ENCODE measurements at places on chromosomes 6 and 20.

DNA sequence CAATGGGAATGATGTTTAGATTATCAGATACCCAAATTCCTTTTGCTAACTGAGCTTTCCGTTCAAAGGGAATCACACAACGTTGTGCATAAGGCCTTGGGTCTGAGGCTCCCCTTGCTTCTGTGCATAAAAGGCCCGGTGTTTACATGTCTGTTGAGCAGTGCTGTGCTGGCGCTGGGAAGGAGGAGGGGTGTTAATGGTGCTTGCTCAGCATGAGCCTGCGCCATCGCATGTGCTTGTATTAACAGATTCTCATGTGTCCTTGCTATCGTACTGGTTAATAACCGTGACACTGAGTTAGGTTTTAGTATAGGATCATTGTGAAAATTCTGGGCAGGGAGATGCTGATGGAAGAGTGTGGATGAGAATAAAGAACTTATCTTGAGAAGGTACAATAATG, 62.3 kb upstream of the TRAF3IP2 start:
- no peak for DNase-seq

DNA sequence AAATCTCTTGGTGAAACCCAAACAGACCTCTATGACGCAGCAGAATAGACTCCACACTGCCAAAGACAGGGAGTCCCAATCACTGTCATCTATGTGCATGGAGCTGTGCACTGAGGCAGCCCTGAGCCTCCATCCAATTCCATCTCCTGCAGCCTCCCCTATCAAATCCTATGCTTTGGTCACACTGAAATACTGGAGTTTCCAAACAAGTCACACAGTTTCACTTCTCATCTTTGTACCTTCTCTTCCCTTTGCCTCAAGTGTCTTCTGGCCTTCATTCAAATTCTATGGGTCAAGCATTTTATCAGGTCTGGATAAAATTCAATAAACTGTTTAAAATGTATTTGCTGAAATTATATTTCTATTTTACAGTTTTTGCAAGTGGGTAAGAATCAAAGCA, 38.5 kb downstream of the FBXL4 start:
- no peak for DNase-seq

DNA sequence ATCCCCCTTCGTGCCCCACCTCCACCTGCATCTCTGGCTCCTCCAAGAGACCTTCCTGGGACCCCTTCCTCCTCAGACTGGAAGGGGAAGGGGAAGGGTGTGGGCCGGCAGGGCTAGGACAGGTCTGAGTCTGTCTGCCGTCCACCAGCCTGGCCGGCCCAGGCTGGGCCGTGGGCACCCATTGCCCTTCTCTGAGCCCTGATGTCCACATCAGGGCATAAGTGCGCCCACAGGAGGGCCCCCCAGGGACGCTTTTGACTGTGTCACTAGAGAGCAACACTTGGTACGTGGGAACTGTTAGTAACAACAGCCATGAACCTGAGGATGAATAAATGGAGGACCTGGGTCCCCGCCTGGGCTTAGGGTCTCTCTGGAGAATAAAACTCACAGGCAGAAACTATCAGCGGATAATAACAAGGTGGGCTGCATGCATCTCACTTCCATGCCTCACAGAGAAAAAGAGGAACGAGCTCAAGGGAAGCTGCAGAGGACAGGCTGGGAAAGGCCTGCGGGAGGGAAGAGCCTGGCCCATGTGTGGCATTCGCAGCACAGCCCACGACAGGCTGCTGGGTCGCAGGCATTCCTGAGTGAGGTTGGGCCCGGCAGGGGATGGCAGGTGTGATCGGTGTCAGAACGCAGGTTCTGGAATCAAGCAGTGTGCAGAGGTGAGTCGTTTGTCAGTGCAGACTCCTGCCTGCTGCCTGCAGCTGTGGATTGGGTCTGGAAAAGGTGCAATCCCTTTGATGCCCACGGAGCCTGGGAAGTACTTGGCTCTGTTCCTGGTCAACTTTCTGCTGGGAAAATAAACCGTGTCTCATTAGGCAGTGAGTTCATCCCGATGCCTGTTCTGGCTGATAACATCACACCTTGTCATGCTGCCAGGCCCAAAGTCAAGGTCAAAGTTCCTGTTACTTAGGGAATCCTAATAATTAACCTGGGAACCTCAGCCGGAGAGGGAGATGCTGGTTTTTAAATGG, 60.9 kb downstream of the BCAS4 start:
- no peak for DNase-seq

- no peak for DNase-seq
Observed at GRCh38 chr6:45630801-45631200, 253.1 kb upstream of the SUPT3H start.

DNA sequence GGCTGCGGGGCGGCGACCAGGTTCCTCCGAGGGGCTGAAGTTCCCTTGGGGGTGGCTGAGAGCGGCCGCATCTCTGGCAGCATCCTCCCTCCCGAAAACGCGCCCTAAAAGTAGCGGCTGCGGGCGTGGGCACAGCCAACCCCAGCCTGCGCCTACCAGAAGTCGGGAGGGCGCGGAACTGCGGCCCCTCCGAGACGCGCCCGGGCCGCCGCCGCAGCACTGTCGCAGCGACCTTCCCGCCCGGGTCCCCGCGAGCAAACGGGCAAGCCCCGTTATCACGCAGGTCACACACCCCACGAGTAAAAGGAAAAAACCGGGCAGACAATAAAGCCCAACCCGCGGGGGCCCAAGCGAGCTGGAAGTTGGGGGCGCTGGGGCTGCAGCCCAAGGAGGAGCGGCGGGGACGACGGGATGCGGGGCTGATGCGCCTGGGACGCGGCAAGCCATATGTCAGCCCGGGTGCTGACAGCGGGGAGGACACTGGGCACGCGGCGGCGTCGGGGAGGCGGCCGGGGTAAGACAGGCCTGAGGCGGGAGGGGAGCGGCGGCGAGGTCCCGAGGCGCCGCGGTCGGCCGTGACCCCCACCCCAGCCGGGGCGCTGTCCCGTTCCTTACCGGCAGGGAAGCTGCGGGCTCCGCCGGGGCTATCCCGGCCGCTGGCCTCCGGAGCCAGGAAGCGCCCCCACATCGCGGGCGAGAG, 659 bp downstream of the CEP85L start:
- peak; percentile 42 for DNase-seq

DNA sequence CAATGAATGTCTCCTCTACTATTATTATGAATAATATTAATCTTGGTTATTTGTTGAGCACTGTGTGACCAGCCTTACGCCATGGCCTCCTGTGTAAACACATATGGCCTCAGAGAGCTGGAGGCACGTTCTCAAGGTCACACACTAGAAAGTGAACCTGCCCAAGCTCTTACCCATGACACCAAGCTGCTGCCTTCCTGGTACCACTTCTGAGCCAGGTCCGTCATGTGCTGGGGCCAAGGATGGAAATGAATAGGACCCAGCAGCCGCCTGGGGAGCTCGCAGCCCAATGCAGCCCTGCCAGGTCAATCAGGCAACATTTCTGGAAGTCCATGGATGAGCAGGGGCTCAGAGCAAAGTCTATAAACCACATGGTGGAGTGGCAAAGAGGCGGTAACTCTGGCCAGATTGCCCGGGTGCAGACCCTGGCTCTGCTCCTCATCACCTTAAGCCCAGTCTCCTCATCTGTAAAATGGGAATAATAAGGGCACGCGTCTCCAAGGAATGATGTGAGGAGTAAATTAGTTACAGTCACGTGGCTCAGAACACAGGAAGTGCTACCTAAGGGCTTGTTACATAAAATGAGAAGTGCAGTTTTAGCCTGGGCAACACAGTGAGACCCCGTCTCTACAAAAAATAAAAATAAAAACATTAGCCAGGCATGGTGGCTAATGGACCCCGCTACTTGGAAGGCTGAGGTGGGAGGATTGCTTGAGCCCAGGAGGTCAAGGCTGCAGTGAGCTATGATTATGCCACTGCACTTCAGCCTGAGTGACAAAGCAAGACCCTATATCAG, 61.5 kb downstream of the JPH2 start:
- no peak for DNase-seq

DNA sequence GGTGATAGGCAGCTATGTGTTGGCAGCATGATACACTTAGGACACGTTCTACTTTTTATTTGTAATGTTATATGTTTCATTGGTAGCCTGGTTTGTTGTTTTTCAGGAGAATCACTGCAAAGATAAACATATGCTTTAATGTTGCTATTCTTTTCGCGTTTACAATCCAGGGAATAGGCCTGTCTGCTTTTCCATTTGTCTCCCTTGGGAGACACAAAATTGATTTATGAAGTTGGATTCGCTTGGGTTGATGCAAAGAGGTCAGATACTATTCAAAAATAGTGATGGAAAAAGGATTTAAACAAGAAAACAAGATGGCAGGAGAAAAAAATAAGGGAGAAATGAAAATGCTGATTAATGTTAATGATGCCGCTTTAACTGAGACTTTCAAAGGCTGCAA, 179.5 kb upstream of the SOX4 start:
- DNase-seq: no peak

DNA sequence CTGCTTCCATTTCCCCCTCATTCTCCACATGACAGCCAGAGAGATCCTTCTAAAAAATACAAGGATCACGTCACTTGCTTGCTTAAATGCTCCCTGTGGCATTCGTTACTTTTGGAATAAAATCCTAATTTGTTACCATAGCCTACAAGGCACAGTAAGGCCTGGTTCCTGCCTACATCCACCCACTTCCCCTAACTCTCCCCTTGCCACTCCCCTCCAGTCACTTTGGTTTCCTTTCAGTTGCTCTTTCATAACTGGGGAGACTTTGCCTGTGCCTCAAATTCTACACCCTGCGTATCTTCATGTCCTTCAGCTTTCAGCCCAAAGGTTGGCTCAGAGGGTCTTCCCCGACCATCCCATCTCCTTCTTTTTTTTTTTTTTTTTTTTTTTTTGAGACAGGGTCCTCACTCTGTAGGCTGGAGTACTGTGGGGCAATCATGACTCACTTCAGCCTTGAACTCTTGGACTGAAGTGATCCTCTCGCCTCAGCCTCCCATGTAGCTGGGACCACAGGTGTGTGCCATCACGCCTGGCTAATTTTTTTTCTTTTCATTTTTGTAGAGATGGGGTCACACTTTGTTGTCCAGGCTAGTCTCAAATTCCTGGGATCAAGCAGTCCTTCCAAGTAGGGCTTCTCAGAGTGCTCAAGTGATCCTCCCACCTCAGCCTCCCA, 12.5 kb downstream of the ID1 start:
- no peak for DNase-seq

DNA sequence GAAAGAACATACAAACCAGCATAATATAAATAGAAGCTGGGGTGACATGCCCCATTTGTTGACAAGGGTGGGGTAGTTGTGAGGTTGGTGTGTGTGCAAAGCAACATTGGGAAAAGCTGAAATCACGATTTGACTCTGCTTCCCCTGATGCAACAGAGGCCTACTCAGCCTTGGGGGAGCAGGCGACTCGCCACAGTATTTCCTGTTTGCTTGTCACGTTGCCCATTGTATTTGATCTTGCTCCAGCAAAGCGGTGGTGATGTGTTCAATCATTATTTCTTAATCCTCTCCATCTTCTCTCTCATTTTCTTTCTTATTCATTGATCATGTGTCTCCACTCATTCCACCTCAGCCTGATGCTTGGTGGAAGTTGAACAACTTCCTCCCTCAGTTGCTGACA, 165.8 kb upstream of the CITED2 start:
- DNase-seq: peak; percentile 50

DNA sequence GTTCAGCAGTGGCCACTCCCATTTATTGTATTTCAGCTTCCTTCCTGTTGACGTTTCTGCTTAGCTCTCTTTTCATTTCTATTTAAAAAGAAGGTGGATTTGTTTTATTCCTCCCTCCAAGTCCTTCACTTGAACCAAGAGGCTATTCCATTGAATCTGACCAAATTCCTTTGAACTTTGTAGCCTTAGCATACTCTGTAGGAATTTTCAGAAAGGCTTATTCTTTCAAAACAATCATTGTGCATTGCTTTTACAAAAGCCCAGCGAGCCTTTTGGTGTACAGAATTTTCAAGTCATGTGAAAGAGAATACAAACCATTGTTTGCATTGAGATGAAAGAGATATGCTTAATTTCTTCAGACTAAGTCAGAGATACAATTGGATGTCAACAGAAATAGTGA, 151.0 kb upstream of the INSM1 start:
- no peak for DNase-seq

- no peak for DNase-seq
Observed at GRCh38 chr6:24113891-24114290, 12.1 kb upstream of the NRSN1 start.

DNA sequence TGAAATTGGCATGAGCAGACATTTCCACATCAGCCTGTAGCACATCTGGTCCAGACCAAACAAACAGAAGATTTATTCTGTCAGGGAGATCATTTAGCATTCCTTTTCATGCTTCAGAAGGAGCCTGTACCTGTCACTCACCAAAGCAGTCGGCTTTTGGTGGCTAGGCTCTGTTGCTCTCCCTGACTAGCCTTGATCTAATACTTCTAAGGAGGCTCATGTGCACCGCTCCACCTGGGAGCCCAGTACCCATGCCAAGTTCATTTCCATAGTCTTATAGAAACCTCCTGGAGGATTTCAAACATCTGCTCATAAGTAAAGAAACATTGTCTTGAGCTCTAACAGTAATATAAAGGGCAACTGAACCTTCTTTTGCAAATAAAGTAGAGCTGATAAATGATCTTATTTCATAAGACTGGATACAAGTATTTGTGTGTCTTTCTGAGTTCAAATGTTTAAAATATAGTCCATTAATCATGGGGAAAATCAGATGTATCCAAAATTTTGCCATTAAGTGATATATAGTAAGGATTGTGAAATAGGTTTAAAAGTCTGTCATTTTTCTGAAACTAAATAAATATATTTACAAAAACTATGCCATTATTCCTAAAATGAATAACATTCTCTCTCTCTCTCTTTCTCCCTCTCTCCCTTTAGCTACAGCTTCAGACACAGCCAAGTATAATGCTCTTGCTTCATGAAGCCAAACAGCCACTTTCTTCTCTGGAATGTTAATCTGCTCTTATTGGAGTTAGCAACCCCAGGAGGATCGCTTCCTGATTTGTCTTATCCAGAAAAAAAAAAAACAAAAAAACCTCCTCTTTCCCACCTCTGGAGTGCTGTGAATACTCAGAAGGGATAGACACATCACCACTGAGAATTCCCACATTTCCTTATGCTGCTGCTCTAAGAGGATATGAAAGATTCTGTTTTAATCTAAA, 192.7 kb upstream of the TFAP2D start:
- DNase-seq: peak; percentile 1

DNA sequence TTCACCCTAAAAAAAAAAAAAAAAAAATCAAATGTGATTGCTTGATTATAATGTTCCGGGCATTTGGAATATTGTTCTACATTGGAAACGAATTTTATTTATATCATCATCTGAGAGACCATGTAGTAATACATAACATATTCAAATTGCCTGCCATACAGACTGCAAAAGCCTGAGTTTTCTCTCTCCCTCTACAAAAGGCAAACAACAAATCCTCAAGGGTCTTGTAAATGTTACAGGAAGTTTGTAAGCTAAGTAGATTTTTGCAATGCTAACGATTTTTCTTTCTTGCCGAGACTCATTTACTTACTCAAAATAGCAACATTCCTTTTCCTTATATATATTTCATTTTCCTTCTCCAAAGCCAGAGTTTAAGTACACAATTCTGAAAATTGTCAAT, 49.0 kb upstream of the HTR1E start:
- DNase-seq: peak; percentile 10
